Cardiac muscle cell (in vitro differentiated cells and primary cell): ENCODE measurements at places on chromosomes 5 and 9. TPM values are rescaled to one million over a fixed set of nuclear protein-coding genes. Genes with fewer than 3 reads are reported as not detected.
A peak's percentile ranks its signal among the peaks of the same experiment; 100 is the strongest.

NR5A1 gene
- total RNA-seq, result 0.12 TPM in 1 of 2 replicates, not detected in the other

ARSI gene
- total RNA-seq, result 3.3 and 6.4 TPM in 2 replicates

- H3K4me3 ChIP-seq, result no peak overlapping the region
- no peaks in the 10 kb centered on the region for H3K27me3 ChIP-seq
- peaks cover 15% of the 10 kb centered on the region for H3K4me1 ChIP-seq
- H3K27ac ChIP-seq, result no peak overlapping the region
- H3K36me3 ChIP-seq, result no peaks in the 10 kb centered on the region
- peak; percentile 85 for DNase-seq
These were observed 67.0 kb upstream of the SPOCK1 start for GRCh38 chr5:137566118-137566541.

GRCh38 chr5:159800131-159800840 lies 116.0 kb upstream of the ADRA1B start:
- DNase-seq, result no peak
- no peaks in the 10 kb centered on the region for H3K36me3 ChIP-seq
- no peaks in the 10 kb centered on the region for H3K4me1 ChIP-seq
- no peak overlapping the region for H3K27ac ChIP-seq

- peaks cover 8% of the 10 kb centered on the region for H3K4me1 ChIP-seq
- no peak overlapping the region for H3K27ac ChIP-seq
- H3K27me3 ChIP-seq, result no peaks in the 10 kb centered on the region
- H3K36me3 ChIP-seq, result no peaks in the 10 kb centered on the region
- DNase-seq, result no peak
- no peak overlapping the region for H3K4me3 ChIP-seq
These were observed 351.8 kb downstream of the SPOCK1 start for GRCh38 chr5:137147346-137147745.

DNA sequence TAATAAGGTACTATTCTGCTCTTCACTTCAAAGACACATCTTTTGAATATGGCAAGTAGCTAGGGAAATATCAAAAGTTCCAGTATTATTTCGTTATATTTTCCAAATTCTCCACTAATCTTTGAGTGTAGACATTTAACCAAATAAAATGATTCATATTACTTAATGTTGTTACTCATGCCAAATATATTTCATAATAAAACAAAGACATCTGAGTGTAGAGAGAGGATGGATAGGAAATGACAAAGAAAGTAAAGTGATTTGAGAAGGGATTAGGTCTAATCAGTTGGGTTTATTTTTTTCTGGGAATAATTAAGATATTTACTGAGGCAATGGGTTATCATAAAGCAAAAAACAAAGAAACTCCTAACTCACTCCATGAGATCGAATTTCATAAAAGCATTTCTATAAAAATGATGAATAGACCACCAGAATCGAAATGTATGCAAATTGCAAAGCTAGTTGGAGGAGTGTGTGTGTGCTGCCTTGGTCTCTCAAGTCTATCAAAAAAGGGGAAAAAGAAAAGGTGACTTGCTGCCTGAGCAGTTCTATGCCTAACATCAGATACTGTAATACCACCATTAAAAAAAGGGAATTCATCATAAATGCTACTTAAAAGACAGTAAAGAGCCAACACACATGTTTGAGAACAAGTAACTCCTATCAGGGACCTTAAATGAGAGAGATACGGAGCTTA lies 255.5 kb downstream of the PDE4D start:
- no peaks in the 10 kb centered on the region for H3K27me3 ChIP-seq
- H3K36me3 ChIP-seq, result no peaks in the 10 kb centered on the region
- H3K4me3 ChIP-seq, result no peak overlapping the region
- no peaks in the 10 kb centered on the region for H3K4me1 ChIP-seq
- DNase-seq, result no peak
- no peak overlapping the region for H3K27ac ChIP-seq

GRCh38 chr5:177423671-177424070 lies 2.8 kb upstream of the GRK6 start:
- no peak for DNase-seq
- H3K36me3 ChIP-seq, result no peaks in the 10 kb centered on the region
- H3K4me1 ChIP-seq, result no peaks in the 10 kb centered on the region
- H3K27ac ChIP-seq, result no peak overlapping the region

DNA sequence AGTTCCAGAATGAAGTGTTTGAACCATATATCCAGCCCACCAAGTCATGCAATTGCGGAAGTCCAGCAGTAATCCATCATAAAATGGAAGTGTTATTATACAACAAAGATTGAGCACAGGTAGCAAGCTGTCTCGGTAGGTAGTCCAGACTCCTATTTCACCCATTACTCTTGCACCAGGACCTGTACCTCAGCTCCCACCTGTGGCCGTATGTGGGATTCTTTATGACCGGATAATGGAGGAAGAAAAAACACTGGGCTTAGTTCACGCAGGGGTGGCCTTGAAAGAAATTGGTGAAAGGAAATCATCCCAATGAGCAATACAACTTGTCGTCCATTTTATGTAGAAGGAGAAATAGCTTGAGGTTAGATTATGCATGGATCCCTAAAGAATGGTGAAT lies 216.3 kb downstream of the ESM1 start:
- H3K36me3 ChIP-seq, result no peaks in the 10 kb centered on the region
- DNase-seq, result no peak
- no peak overlapping the region for H3K4me3 ChIP-seq
- H3K27ac ChIP-seq, result no peak overlapping the region

GRCh38 chr5:128196080-128196479 lies 112.5 kb downstream of the SLC12A2 start:
- H3K4me3 ChIP-seq, result no peak overlapping the region
- no peak overlapping the region for H3K27ac ChIP-seq
- H3K36me3 ChIP-seq, result no peaks in the 10 kb centered on the region
- H3K27me3 ChIP-seq, result peaks cover 12% of the 10 kb centered on the region
